ENCODE measurements at places on chromosomes 5 and 9.

GRCh38 chr9:94840738-94841137, 114.2 kb downstream of the AOPEP start:
- DNase-seq, result no peak

GRCh38 chr5:156715287-156715686, 134.8 kb upstream of the PPP1R2B start:
- DNase-seq, result peak; percentile 1

GRCh38 chr5:3103262-3103811, 351.9 kb upstream of the IRX2 start:
- DNase-seq, result no peak

DNA sequence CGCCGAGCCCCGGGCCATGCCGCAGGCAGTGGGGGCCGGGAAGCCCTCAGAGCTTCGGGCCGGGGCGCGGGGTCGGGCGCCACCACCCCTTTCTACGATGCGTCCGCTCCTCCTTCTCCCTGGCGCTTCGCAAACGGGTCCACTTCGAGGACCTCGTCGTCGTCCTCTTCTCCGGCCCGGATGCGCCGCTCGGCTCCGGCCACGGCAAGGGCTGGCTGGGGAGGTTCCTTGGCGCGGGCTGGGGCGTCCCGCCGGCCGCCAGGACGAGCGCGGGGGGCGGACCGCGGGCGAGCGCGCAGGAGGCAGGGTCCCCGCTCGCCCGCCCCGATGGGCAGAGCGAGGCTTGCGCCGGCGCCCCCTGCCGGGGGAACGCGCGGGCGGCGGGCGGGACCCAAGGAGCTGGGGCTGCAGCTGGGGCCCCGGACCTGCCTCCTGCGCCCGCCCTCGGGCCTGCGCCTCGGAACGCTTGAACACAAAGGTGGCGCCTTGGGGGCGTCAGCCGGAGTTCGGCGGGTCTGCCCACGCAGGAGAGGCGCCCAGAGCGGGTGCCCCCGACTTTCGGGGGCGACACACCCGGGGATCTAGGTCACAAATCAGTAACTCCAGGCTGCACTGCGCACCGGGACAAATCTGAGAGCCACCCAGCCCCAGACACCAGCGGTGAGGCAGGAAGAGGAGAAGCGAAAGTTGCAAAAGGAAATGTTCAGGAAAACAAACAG, at the start of gene ROR2:
Gene ROR2, minus strand, starts transcription at position 283 of the 719 bp plus-strand sequence.
- no peak for DNase-seq

DNA sequence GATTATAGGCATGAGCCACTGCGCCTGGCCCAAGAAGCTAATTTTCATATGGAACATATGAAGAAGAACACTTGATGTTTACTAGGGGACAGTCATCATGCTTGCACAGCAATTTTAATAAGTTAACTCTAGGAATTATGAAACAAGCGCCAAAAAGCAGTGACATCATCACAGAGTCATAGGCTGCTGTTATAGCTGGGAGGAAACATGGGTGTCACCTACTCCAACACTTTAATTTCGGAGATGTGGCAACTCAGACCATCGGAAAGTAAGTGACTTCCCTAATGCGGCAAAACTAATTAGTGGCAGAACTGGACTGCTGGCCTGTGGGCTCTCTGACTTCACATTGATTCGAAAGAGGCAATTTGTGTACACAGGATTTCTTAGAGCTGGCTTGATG, 38.1 kb upstream of the EQTN start:
- no peak for DNase-seq

DNA sequence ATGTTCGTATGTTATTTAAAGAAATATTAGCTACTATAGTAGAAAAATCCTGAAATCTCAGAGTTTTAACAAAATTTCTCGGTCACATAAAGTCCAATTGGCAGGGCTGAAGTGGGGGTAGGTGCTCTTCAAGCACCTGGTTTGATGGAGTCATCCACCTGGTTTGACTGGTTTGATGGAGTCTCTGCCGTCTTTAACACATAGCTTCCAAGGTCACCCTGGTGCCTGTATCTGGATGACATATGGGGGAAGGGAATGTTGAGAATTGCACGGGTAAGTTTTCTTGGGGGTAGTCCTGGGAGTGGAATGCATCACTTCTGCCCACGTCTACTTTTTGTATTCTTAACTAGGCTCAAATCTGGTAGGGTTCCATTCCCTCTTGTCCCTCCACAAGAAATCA, 351.2 kb downstream of the SH3GL2 start:
- no peak for DNase-seq

GRCh38 chr5:90406466-90406865, 3.1 kb downstream of the CETN3 start:
- DNase-seq, result peak; percentile 26

DNA sequence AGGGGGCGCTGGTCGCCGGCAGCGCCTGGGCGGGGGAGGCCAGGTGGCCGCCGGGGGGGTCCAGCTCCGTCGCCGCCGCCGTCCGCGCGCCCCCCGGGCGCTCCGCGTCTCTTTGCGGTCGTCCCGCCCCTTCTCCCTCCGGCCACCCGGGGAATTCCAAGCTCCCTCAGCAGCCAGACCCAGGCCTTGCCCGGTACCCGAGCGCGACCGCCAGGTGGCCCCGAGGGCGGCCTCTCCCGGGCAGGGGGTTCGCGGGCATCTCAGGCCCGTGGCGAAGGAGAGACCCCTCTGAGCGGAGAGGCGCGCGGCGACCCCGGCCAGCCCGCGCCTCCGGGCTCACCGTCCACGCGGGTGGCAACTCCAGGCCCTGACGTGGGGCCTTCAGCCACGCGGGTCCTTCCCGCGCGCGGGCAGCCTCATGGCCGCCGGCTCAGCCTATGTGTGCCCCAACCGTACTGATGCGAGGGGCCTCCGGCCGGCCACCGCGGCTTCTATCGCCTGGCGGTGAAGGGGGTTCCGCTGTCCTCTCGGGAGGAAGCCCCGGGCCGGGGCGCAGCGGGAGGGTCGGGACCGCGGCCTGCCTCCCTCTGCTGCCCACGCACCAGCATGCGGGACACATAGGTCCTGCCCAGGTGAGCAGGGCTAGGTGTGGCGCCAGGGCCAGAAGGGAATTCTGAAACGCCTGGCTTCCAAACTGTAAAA, 529 bp upstream of the NRARP start:
- peak; percentile 28 for DNase-seq

DNA sequence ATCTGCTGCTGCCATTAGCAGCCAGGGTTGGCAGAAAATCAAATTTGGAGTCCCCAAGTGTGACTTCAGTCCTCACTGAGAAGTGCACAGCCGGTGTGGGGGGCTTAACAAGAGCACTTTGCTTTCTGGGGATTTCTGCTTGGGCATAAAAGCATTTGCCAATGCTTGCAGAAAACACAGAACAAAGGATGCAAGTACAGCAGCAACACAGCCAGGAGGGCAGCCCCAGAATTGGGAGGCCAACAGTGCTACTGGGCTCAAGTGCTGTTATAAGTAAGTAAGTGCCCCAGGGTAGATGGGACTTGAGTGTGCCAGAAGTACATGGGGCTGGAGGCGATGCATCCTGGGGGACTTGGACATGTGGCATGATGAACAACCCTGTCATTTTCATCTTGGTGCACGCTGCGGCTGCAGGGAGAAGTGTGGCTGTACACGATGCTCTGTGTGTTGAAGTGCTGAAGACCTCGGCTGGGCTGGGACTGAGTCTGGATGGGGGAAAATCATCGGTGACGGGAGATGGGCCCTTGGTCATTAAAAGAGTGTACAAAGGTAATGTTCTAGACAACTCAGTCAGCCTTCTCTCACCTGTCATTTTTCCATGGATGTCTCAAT, 73.3 kb downstream of the GOLPH3 start:
- DNase-seq, result no peak

GRCh38 chr5:170640731-170641588, 137.1 kb downstream of the KCNIP1 start:
- DNase-seq, result no peak
